ENCODE measurements at places on chromosomes 2 and 18.
A peak's percentile ranks its signal among the peaks of the same experiment; 100 is the strongest.

- no peak for DNase-seq
These were observed 405.7 kb upstream of the ZNF804A start for GRCh38 chr2:184192649-184193048.

DNA sequence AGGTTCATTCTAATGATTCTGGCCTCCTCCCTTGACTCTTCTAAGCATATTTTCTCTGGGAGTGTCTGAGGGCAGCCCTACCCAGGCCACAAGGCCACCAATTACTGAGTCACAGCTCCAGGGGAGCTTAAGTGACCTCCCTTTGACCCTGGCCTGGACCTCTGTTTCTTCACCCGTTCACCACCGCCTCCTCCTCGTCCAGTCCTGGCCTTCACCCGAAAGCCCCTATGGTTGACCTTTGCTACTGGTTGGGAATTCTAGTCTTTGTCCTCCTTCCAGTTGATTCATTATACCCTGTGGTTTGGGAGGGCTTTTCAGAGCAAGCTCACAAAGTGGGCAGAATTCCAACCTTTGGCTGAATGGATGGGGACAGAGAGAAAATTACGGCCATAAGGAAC lies 72.6 kb downstream of the NRP2 start:
- peak; percentile 43 for DNase-seq

DNA sequence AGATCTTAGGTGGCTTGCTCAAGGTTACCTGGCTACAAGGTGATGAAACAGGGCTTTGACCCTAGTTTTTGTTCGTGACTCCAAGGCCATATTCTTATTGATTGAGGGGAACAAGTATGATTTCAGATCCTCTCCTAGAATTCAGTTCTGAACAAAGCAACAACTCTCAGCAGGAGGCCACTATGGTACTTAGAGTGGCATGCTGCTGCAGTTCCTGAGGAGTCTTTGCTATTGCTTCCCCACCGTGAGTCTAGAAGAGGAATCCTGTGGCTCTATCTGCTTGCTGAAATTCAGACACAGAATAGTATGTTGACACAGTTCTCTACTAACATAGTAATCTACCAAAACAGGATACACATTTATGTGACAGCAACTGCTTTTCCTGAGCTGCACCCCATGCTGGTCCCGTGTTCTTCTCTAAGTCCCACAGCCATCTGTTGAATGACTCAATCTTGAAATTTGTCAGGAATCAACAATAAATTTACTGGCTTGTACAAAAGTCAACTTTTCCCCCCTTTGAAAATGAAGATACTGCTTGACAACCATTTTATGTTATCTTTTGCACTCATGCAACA lies 4.1 kb downstream of the TGFBRAP1 start:
- DNase-seq: no peak

DNA sequence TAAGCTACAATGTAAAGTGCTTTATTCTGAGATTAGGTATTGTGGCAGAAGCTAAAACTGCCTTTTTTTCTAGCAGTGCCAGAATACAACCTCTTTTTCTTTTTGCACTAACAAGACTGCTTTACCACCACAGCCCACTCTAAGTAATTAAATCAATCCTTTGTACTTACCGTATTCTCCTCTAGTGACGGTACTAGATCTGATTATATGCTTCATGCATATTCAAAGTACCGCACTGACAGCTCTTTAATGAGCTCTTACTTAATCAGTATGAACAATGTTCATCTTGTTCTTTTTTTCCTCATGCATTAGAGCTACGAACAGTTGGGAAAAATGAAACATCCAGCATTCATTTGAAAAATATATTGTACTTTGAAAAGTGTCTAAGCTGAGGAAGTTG lies 16.1 kb upstream of the OTX1 start:
- no peak for DNase-seq

DNA sequence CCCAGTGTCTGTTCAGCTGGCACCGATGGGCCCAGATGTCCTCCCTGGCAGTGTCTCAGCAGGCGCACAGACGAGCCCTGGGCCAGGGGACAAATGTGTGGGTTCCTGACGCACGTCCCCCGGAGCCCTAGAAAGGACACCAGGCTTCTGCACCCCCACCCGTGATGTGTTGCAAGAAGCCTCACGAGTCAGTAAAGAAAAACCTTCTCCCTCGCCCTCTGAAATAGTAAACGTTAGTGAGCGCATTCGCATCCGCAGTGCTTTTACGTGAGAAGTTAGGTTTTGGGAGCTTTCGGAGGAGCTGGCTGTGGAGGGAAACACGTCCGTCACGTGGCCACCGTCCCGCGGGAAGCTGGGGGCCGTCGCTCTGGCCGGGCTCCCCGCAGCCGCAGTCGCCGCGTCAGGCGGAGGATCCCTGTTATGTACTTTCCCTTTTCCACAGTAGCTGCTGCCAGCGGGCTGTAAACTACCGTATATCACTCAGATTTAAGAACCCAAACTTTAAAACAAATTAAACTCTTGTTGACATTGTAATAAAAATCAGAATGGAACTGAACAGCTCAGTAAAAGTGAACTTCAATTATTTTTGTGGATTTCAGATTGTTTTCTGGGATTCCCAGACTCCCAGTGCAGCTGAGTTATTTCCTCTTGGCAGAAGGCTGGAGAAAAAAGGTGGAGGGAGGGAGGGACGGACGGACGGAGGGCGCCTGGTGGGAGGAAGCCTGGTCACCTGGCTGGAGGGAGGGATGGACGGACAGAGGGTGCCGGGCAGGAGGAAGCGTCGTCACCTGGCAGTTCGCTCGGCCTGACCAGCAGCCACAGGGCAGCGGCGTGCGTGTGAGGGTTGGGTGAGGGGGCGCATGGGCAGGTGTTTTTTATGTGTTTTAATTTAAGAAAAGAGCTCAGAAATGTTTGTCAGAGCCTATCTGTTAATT lies 112.1 kb downstream of the NFATC1 start:
- peak; percentile 51 for DNase-seq

- no peak for DNase-seq
These were observed 126.8 kb upstream of the SERPINE2 start for GRCh38 chr2:224165901-224166319.

GRCh38 chr2:20568501-20569463 lies 82.1 kb downstream of the HS1BP3 start:
- no peak for DNase-seq

- DNase-seq: no peak
These were observed 37.5 kb downstream of the FBXO11 start for GRCh38 chr2:47868611-47869352.

DNA sequence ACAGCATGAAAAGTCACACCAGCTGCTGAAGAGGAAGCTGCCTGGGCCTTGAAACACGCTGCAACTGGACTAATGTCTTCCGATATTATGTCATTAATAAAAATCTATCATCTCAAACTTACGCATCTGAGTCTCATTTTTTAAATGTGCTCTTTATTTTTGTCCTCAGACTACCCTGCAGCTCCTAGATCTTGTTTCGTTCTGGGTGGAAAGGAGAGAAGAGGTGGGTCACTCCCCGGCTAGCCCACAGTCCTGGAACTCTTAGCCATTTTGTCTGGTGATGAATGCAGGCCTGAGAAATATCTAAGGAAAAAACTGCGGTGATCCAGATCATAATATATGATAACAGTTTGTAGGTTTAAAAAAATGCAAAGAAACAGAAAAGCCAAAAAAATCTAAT lies 73.3 kb downstream of the TXNL1 start:
- DNase-seq: no peak

Data from stromal cell of bone marrow (primary cell).